ENCODE measurements at places on chromosomes 13 and 19. TPM values are rescaled to one million over a fixed set of nuclear protein-coding genes. Genes with fewer than 3 reads are reported as not detected.

SERPINE3 gene
- 0.17 TPM for total RNA-seq

PLIN5 gene
- 3.5 TPM for total RNA-seq

ZNF552 gene
- 15.7 TPM for total RNA-seq

POLR1G gene
- 33.0 TPM for total RNA-seq

DCLK1 gene
- 62.8 TPM for total RNA-seq

C19orf81 gene
- 23.2 TPM for total RNA-seq

ZSCAN1 gene
- 0.93 TPM for total RNA-seq

B3GNT3 gene
- total RNA-seq = 1.9 TPM

GSX1 gene
- total RNA-seq = not detected

PSG7 gene
- not detected for total RNA-seq

CYP4F8 gene
- not detected for total RNA-seq

DNA sequence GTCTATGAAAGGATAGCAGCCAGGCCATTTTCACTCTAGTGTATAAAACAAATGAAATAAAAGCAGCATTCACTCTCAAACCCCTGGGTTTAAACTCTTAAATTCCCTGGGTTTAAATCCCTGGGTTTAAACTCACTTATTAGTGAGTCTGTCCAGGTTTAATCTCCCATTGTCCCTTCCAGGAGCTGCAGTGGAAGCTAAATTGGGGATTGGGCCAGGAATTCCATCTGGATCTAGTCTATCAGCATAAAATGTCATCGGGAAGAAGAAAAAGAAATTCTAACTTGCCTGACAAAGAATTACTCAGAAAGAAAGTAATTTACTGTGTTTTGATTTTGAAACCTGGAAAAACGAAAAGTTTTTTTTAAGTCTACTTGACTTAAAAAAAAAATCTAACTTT is 54.8 kb downstream of the FRY start:
- DNase-seq = no peak

GRCh38 chr19:6806488-6806887 is 34.0 kb downstream of the VAV1 start:
- peak; percentile 51 for DNase-seq

- peak; percentile 72 for DNase-seq
Measured at GRCh38 chr13:60990032-60990733, 425.5 kb downstream of the PCDH20 start.

DNA sequence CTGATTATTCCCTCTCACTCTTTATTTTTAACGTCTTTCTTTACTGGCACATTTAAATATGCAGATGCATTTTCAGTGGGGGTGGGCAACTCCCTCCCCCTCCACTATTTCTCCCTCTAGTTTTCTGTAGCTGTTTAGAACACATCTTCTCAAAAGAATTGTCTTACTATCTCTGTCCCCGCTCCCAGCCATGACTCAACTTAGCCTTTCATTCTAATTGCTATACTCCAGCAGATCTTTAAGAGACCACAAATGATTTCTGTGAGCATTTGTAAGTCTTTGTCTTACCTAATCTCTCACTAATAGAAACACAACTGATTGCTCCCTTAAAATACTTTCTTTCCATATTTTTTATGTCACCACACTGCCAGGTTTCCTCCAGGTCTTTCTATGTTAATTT is 350.9 kb downstream of the SPRY2 start:
- DNase-seq = no peak

- no peak for DNase-seq
Measured at GRCh38 chr19:14391156-14391821, 10.0 kb downstream of the ADGRE5 start.

DNA sequence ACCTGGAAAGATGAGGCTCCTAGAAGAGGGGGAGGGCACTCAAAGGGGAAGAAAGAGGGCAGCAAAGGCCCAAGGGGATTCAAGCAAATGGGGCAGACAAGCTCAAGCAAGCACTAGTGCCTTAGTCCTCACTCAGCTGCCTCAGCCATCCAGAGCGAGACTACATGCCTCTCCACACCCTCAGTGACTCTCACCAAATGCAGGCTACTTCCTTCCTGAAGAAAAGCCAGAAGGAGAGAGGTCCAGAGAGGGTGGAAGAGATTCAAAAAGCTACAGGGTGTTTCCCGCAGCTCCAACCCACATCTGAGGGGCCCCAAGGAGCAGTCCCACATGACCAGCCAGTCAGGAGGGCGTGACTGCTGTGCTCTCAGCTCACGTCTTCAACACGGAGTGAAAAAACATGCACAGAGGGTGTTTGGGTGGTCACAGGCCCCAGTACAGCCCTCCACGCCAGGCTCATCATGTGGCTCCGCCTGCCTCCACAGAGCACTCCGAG is 40.5 kb downstream of the MIPEP start:
- no peak for DNase-seq

DNA sequence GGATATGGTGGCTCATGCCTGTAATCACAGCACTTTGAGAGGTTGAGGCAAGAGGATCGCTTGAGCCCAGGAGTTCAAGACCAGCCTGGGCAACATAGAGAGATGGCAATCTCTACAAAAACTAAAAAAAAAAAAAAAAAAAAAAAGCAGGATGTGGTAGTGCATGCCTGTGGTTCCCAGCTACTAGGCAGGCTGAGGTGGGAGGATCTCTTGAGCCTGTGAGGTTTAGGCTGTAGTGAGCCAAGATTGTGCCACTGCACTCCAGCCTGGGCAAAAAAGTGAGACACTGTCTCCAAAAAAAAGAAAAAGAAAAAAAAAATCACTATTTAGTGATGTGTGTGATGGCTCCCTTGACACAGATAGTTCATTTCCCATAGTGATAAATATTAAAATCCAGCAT is 365.0 kb upstream of the NBEA start:
- DNase-seq = no peak

- no peak for DNase-seq
Measured at GRCh38 chr19:20102097-20102496, 24.3 kb downstream of the ZNF90 start.

GRCh38 chr13:24692561-24692960 is 12.4 kb downstream of the ATP12A start:
- no peak for DNase-seq

GRCh38 chr13:97005625-97006262 is 11.5 kb upstream of the OXGR1 start:
- no peak for DNase-seq

DNA sequence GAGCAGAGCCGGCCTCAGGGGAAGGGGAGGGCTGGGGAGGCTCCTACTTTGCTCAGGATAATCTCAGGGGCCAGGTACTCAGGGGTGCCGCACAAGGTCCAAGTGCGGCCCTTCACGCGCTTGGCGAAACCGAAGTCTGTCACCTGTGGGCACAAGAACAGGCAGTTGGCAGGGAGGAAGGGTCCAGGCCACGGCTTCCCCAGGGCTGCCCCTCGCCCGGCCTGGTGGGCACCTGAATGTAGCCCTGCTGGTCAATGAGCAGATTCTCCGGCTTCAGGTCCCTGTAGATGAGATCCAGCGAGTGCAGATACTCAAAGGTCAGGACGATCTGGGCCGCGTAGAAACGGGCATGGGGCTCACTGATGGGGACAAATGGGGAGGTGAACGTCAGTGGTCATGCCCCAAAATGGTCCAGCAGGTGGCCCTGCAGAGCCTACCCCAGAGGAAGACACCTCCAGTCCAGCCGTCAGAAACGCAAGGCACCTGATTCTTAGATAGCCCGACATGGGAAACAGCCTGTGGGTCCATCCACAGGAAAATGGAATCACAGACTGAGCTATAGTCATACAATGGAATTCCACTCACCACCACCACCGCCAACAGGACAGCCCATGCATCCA is 7.1 kb upstream of the SAMD1 start:
- DNase-seq = peak; percentile 72

- no peak for DNase-seq
Measured at GRCh38 chr19:10919352-10920287, 8.8 kb downstream of the YIPF2 start.

Measured in GM23338 (cell line).